ENCODE measurements at places on chromosomes 1 and 21. TPM values are rescaled to one million over a fixed set of nuclear protein-coding genes. Genes with fewer than 3 reads are reported as not detected.

Gene C1orf116
- 26.6 TPM for polyA plus RNA-seq

Gene TOMM20
- 200 TPM for polyA plus RNA-seq

Gene C1orf185
- not detected for polyA plus RNA-seq

GRCh38 chr1:91650764-91651163, 150.1 kb downstream of the CDC7 start:
- peak; percentile 28 for DNase-seq

Gene SLC1A7
- polyA plus RNA-seq: 0.09 TPM

DNA sequence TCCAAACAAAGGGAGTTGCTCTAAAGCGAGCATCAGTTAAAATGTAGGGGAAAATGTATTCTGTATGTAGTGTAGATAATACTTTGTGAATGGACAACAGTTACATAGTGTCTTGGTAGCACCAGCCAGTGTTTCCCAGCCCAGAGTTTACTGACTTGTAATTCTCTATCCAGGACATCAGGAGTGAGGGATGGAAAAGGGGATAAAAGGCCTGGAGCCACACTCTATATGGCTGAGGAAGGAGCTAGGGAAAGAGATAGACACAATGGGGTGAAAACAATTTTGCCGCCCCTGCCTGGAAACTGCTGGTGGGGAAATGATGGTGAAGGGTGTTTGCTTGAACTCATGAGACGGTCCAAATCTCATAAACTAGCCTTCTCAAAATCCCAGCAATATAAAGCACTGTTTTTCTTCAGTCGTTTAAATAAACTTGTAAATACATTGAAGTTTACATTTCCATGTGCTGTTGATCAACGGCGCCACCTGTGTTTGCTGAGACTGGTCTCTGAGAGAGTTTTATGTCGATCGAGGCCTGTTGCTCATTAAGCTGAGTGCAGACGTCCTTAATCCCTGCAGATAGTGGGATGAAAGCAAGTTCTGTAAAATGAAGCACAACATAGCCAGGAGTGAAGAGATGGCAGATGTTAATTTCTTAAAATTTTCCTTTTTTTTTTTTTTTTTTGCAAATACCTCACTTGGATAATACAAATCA, 27.9 kb upstream of the AGO1 start:
- DNase-seq: no peak

Gene CYP4X1
- polyA plus RNA-seq: 7.3 TPM

DNA sequence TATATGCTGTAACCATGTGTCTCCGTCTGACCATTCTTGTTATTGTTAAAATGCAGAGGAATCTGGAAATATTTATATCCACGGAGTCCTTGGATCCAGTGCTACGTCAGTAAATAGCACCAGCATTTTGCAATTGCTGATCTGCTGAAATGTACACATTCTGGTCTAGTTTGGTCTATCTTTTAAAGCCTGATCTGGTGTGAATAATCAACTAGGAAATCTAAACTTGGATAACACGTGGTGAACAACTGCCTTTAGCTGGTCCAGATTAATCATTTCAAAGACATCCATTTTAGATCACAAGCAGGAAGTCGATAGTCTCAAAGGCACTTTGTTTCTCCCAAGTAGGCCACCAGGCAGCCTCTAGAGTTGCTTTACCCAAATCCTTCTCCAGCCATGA, 32.6 kb downstream of the PDPN start:
- no peak for DNase-seq

Gene CRP
- not detected for polyA plus RNA-seq

DNA sequence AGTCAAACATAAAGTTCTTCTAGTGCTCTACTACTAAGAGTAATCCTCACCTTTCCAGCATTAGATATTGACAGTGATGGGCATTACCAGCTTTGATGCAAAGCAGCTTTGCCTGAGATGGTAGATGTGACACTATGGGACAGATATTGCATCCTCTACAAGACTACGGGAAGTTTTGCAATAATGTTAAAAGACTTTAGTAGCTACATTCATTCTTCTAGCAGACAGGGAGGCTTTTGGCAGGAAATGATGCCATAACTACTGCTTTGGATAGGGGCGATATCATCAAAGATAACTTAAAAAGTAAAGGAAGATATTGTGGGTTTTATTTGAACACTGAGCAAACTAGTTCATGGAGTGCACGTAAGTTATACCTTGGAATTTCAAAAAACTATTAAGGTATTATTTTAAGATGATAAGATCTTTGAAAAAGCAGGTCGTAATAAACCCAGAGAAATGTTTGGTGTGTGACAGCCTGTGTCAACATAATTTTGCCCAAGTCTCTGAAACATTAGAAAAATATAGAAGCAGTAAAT, 368.3 kb upstream of the TMPRSS15 start:
- no peak for DNase-seq

Gene C1orf56
- polyA plus RNA-seq: 10.2 TPM

GRCh38 chr1:230231774-230232145, 164.7 kb downstream of the GALNT2 start:
- DNase-seq: no peak

GRCh38 chr1:241551759-241552638, 19.8 kb downstream of the KMO start:
- DNase-seq: no peak

DNA sequence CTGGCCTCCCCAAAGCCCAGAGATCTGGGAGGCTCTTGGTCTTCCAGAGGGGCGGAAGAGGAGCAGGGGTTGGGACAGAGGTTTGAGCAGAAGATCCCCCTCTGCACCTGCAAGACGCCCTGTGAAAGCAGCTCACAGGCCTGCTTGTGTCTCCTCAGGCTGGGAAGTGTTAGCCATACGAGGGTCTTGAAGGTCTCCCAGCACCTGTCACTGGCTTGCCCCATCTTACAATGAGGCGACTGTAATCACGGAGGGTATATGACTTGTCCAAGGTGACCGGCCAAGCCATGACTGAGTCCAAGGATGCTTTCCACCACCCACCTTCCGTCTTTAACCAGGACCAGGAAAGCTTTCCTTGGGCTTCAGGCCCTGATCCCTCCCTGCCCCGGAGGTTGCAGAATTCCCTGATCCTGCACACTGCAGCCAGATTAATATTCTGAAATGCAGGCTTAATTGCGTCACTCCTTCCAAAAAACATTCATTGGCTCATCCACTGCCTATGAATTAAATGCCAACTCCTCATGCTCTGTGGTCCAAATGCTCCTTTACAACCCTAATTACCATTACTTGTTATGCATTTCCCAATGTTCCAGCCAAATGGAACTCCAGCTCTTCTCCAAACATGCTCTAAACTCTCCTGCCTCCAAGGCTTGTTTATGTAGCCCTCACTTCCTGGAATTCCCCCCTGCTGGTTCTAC, 64.0 kb downstream of the DDX20 start:
- no peak for DNase-seq

- DNase-seq: no peak
Measured at GRCh38 chr1:54403808-54404261, 2.4 kb downstream of the SSBP3 start.

GRCh38 chr1:165549973-165550372, 6.2 kb downstream of the LRRC52 start:
- peak; percentile 9 for DNase-seq

DNA sequence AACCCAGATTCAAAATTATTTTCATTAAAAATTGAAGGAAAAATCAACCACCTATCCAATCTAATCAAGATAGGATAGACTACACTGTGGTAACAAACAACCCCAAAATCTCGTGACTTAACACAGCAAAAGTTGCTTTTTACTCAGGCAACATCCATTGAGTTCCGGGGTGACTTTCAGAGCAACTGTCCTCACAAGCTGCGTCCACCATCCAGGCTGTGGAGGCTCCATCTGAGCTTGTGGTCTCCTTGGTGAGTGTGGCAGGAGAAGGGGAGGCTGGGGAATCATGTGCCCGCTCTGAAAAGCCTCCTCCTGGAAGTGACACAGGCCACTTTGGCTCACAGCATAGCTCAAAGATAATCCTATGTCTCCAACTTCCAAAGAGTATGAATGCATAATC, 52.4 kb downstream of the CD2 start:
- DNase-seq: no peak

Gene HIVEP3
- polyA plus RNA-seq: 4.0 TPM

Gene SUMO3
- polyA plus RNA-seq: 116 TPM

Gene MAD2L2
- 42.4 TPM for polyA plus RNA-seq

Gene WNT9A
- polyA plus RNA-seq: 1.6 TPM

DNA sequence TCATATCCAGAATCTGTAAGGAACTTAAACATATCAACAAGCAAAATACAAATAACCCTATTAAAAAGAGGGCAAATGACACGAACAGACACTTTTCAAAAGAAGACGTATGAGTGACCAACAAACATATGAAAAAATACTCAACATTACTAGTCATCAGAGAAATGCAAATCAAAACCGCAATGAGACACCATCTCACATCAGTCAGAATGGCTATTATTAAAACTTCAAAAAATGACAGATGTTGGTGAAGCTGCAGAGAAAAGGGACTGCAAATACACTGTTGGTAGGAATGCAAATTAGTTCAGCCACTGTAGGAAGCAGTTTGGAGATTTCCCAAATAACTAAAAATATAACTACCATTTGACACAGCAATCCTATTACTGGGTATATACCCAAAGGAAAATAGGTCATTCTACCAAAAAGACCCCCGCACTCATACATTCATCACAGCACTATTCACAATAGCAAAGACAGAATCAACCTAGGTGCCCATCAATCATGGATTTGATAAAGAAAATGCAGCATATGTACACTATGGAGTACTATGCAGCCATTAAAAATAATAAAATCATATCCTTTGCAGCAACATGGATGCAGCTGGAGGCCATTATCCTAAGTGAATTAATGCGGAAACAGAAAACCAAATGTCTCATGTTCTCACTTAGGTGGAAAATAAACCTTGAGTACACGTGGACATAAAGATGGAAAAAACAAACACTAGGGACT, 230.1 kb upstream of the RAB4A start:
- DNase-seq: no peak

- no peak for DNase-seq
Measured at GRCh38 chr21:42453224-42453985, 42.6 kb downstream of the RSPH1 start.

DNA sequence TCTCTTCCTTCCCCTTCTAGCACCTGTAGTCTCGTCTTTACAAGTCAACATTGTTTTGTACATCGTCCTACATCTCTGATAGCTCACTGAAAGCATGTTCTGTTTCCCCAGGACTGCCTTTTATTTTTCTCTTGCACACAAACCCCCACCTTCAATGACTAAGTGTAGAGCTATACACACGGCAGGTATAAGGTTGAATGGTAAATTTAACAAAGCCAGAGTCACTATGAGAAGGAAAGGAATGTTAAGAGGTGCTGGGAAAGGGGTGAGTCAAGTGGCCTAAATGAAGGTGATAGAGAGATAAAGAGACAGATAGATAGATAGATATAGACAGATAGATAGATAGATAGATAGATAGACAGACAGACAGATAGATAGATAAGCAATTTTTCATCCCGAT, 134.3 kb upstream of the ATP1B1 start:
- no peak for DNase-seq

- DNase-seq: no peak
Measured at GRCh38 chr1:44366371-44366975, 11.4 kb upstream of the ERI3 start.

DNA sequence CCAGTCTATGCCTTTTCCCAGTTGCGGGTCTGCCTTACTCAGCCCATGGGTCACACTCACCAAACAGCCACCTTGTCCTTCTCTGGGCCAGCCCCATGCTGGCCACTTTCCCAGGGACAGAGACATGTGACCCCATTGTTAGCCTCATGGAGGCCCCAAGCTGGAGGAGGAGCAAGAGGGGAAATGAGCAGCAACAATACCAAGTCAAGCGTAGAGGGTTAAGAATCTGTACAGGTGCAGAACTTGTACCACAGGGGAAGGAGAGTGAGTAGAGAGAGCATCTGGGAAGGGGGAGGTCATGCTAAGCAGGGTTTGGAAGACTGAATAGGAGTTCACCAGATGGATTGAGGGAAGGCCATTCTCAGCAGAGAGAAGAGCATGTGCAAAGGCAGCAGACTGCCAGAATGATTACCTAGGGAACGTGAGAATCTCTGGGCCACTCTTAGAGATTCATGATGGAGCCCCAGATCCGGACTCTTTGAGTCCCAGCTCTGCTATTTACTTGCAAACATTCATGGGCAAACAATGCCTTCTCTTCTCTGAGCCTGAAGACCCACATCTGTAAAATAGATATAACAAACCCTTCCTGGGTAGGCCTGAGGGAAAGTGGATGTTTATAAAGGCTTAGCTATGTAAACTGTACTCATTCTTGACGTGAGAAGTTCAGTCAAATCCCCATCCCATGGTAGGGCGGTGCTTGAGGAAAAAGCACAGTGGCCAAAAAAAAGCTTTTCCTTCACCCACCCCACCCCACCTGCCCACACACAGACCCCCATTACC, 2.8 kb upstream of the SLC2A1 start:
- DNase-seq: no peak

GRCh38 chr1:66400660-66401059, 133.3 kb upstream of the SGIP1 start:
- DNase-seq: no peak

Gene CAPN8
- polyA plus RNA-seq: 2.7 TPM

DNA sequence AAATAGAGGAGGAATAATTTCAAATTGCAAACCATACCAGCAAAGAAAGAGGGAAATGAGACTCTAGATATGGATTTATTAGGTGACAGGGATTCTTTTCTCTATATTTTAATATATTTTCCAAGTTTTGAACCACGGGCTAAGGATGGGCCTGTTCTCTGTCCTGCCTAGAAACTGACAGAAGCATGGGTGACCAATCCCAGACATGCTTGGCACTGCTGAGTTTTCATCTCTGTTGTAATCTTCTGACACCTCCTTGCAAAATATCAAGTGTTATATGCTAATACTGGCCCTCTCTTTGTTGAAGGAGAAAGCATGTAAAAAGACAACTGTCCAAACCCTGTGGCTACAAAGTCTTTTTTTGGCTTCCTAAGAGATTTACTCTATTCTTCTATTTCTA, 774 bp upstream of the ANGPTL7 start:
- DNase-seq: no peak

DNA sequence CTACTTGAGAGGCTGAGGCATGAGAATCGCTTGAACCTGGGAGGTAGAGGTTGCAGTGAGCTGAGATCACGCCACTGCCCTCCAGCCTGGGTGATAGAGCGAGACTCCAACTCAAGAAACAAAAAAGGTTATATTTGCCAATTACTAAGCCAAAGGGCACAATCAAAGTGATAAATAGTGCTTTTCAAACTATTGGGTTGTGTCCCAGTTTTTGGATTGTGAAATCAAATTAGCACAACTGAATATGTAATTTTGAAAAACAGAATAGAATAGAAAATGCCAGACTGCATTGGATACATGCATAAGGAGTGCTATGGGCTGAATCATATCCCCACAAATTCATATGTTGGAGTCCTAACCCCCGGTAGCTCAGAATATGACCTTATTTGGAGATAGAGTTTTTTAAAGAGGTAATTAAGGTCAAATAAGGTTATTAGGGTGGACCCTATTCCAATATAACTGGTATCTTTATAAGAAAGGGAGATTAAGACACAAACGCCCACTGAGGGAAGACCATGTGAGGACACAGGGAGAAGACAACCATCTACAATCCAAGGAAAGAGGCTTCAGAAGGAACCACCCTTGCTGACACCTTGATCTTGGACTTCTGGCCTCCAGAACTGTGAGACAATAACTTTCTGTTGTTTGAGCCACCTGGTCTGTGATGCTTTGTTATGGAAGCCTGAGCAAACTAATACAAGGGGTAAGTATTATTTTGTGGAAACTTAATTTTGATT, 42.9 kb upstream of the HUNK start:
- DNase-seq: no peak

Gene LENEP
- 0.36 TPM for polyA plus RNA-seq

Gene FBLIM1
- polyA plus RNA-seq: 59.4 TPM

All from renal pelvis (tissue), 12 donors.